EL (cell line): ENCODE measurements at places on chromosomes 11 and 22.

DNA sequence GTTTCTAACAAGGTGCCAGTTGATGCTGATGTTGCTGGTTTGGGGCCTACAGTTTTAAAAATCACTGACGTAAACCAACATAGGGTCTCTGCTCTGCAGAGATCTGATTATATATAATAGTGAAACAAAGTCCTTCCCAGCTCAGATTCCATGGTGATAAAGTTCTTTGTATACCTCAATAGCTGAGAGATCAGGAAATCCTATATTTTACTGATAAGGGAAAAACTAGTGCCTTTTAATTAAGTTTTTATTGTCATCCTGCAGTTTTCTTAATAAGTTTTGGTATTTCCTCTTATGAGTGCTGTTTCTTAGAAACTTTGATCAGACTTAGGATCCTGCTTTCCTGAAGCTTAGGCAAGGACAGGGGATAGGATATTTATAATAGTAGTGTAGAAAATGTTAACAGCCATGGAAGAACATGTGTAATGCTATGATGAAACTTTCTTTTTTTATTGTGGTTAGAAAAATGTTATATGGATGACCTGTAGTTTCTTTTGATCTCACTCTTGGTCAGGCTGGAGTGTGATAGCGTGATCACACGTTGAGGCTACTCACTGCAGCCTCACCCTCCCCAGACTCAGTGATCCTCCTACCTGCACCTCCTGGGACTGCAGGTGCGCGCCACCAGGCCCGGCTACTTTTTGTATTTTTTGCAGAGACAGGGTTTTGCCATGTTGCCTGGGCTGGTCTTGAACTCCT is 14.1 kb downstream of the CAPRIN1 start:
- DNase-seq = peak; percentile 25

GRCh38 chr11:1049911-1050580 is 13.5 kb upstream of the MUC6 start:
- DNase-seq = no peak

GRCh38 chr11:45885274-45885920 is at the start of gene MAPK8IP1:
Gene MAPK8IP1, plus strand, starts transcription at chr11:45885651. Its CDS starts 170 bp downstream, at chr11:45885821.
- DNase-seq = peak; percentile 36

DNA sequence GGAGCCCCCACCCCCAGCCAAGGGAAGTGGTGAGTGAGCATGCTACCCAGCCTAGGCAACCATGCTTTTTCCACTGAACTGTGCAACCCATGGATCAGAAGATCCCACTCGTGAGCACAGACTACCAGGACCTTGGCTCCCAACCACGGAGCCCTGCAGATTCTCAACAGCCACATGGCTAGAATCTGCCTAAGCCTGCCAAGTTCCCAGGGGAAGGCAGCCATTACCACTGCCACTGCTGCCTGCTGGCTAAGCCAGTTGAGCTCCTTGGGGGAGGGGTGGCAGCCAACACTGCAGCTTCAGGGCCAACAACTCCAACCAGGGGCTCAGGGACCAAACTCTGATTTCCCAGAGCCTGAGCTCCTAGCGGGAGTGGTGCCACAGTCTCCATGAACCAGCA is 195.8 kb downstream of the DLG2 start:
- DNase-seq = no peak

GRCh38 chr11:14905104-14906033 is 13.3 kb upstream of the CYP2R1 start:
- peak; percentile 30 for DNase-seq

GRCh38 chr11:57649826-57650738 is at the start of gene YPEL4:
Gene YPEL4, minus strand, starts transcription at chr11:57649912. Its CDS starts 2,805 bp downstream, at chr11:57647107.
- peak; percentile 87 for DNase-seq

DNA sequence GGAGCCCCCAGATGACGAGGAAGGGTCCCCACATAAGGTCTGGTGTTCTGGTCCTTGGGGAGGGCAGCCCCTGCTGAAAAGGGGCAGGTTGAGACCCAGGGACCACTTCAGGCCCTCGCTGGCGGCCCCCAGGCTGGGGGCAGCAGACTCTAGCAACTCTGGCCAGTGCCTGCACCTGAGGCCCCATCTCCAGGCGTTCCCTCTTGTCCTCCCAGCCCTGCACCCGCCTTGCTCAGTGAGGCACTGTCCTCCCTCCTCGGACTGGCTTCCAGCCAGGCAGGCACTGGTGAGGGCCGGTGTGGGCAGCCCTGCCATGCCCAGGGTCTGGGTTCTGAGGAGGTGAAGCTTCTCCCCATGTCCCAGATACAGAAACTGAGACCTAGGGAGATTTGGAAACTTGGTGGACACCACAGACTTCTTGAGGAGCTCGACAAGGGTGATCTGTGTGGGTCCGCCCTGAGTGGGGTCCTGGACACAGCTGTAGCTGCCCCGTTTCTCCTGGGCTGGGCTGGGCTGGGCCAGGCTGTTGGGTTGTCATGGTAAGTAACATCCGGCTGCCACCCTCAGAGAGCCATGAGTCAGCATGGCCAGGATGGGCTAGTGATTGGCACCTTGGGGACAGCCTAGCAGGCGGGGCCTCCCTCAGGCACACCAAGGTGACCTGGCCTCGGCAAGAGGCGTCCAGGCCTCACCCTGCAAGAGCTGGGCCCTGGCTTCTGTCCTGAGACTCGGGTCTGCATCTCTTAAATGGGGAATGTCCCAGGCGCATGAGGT is 11.1 kb upstream of the PHLDA2 start:
- peak; percentile 52 for DNase-seq
